ENCODE measurements at places on chromosomes 5 and 9.
A peak's percentile ranks its signal among the peaks of the same experiment; 100 is the strongest.

GRCh38 chr5:145531038-145531734 is 304.0 kb downstream of the PRELID2 start:
- DNase-seq: no peak

GRCh38 chr5:123265551-123265950 is 157.7 kb downstream of the CEP120 start:
- DNase-seq: no peak

DNA sequence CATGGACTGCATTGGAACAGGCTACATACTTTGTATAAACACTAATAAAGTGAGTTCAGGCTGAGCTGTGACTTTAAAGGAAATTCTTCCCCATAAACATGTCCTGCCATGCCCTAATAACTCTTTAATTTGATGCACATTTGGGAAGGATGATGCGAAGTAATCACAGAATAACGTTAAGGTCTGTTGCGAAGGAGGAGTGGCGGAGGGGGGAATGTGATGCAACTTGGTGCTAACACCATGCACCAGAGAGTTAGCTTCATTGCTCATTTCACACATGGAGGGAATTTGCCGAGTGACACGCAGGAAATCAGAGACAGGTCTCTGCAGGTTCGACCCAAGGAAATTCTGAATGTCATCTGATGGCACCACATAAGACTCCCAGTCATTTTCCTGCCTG is 32.9 kb downstream of the SLIT3 start:
- no peak for DNase-seq

DNA sequence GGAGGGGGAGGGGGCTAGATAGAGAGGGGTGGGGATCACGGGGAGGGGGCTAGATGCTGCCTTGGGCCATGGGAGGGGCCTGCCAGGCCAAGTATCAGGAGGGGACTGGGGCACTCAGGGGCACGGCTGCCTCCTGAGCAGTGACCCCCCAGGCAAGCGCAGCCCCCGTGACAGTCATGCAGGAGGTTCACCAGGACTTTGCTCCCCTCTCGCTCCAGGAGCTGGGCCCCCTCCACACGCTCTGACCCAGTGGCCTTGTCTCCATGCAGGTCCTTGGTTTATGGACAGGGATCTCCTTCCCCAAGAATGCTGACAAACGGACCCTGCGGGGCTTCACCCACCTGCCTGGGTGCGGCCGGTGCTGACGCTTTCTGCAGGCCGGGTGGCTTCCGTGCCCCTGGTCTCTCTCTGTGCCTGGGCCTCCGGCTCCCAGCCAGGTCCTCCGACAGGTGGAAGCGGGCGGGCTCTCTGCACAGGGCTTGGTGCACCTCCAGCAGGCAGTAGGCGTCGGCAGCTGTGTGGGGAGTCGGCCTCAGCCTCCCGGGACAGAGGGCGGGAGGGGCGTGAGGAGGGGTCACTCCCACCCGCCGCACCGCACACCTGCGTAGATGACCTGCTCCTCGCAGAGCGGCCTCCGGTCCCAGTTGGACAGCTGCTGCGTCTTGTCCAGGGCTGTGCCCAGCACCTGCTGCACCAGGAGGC is 46.8 kb upstream of the NRARP start:
- DNase-seq: no peak

DNA sequence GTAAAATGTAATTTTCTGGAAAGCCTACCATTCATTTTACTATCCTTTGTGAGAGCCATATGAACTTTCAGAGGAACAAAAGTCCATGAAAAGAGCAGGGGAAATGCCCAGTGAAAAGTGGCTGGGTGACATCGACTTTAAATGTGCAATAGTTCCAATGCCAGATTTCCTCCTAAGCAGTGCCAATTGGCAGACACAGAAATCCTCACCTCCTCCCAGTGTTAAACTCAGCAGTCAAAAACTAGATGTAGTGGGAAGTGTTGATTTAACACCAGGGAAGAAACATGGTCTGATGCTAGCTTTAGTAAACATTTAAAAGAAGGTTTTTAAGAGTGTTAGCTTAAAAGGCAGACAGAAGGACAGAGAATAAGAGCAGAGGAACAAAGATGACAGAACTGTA is 2055.2 kb downstream of the MAT2B start:
- no peak for DNase-seq

- no peak for DNase-seq
Observed at GRCh38 chr5:160665460-160665859, 186.6 kb downstream of the ATP10B start.

GRCh38 chr5:89232139-89232603 is 349.2 kb upstream of the MEF2C start:
- peak; percentile 94 for DNase-seq

- peak; percentile 20 for DNase-seq
Observed at GRCh38 chr5:132294728-132295504, 722 bp downstream of the SLC22A4 start.

- DNase-seq: no peak
Observed at GRCh38 chr9:117412841-117413240, 2.0 kb downstream of the ASTN2 start.

GRCh38 chr9:71683598-71684235 is 84.6 kb downstream of the CEMIP2 start:
- DNase-seq: no peak

- no peak for DNase-seq
Observed at GRCh38 chr5:174217527-174217926, 172.0 kb downstream of the NSG2 start.

Data from GM12865 (cell line).